Fibroblast of the aortic adventitia (primary cell): ENCODE measurements at places on chromosomes 7 and 10.

DNA sequence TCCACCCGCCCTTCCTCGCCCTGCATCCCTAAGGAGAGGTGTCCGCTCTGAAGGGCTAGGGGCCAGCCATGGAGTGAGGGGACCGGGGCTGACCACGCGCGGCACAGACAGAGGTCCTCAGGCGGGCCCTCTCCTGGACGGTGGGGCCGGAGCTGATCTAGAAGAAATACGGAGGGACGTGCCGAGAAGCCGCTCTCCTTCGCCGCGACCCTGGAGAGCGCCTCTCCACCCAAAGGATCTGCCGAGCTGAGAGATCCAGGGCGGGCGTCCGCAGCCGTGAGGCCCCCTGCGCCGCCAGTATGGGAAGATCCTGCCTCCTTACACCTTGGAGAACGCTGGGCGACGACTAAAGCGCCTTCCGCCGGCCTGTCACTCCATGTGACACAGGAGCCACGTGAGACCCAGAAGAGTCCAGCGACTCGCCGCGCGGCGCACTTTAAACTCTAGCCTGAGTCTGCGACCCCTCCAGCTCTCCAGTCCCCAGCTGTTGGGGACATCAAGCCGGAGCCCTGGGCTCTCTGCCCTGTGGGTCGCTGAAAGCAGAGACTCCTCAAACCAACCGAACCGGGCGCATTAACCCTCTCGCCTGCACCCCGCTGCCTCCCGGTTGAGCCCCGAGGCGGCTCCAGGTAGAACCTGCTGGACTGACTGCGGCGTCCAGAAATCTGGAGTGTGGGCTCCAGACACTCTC is 1.5 kb upstream of the SFMBT2 start:
- DNase-seq, result no peak

- DNase-seq, result no peak
Observed at GRCh38 chr10:6119423-6119822, 30.6 kb downstream of the RBM17 start.

DNA sequence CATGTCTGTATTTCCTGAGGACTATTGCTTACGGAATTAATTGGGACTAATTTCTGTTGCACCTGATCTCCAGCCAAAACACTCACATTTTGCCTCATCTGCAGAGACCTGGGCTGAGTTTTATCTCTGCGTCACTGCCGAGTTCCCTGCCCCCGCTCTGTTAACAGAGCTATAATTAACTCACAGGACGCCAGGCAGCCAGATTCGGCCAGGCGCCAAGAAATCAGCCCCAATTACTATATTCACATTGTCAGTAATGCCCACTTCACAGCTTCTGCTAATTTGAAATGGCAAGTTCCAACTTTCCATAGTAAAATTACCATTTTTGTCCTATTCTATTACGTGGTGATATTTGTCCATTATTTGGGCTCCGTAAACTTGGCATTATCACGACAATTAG is 130.5 kb downstream of the CUX1 start:
- DNase-seq, result peak; percentile 26

DNA sequence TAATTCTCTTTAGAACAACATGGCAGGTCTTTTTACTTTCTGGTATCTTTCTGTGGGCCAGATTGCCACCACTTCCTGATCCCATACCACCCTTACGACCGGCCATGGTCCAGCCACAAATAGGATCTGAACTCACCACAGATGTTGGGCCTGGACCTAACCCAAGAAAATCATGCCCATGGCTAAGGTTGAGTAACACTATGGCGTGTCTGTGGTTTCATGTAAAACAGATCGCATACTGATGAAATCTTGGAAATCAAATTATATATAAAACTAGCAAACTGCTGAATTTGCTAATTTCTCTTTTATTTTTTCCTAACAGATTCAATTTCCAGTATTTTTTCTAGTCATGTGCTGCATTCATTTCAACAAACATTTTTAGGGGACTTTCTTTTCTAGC is 77.2 kb downstream of the CH25H start:
- DNase-seq, result peak; percentile 91

DNA sequence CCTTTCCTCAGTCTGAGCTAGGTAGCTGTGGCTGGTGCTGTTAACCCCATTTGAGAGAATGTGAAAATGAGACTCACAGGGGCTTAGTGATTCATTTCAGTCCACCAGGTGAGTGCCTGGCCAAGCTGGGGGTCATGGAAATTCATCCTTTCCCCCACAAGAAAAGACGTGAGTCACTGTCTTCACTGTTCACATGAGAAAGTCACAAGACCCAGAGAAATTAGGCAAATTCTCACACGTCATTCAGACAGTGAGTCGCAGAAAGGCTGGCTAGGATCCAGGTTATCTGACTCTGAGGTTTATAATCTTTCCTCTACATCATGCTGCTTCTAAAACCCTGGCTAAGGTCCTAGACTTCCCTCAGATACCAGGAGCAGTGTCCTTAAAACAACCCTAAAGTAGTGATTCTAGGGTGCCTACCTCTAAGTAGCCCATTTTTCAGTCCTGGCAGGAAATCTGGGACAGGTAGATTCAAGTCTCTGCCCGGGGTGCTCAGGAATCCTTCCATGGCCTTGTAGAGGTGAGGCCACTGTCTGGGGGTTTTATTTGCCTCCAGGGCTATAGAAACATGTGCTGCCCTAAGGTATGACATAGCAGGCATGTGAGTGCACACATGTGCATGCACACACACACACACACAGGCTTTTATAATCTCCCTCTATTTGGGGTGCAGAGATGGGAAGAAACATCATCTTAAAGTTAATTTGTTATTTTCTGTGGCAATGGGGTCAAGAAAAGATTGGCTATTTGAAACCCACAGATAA is 427.9 kb upstream of the CELF2 start:
- DNase-seq, result peak; percentile 98

GRCh38 chr7:68542831-68543230 is 1055.4 kb upstream of the AUTS2 start:
- no peak for DNase-seq

DNA sequence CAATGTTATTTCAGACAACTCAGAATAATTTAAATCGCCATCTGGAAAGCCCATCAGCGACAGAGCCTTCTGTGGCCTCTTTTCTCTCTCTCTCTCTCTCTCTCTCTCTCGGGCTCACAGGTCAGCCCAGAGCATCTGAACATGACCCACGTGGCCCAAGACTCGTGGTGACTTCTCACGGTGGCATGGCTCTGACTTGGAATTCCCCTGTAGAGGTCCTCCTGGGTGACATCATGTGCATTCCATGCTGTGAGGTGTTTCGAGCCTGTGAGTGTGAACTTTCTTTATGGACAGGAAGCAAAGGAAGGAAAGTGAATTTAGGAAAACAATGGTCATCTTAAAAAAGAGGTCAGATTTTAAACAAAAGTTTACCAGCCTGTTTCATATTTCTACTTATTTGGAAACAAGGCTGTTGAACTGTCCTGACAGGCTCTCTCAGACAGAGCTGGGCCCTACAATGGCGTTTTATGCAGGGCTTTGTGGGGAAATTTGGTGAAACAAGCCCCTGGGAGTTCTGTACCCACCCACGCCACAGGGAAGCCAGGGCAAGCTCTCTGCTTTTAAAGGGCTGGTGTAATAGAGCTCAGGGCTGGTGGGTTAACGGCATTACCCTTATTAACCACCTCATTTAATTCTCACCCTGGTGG is 359.7 kb upstream of the ZNF32 start:
- DNase-seq, result no peak

- no peak for DNase-seq
Observed at GRCh38 chr7:43516581-43517342, 66.1 kb upstream of the STK17A start.

DNA sequence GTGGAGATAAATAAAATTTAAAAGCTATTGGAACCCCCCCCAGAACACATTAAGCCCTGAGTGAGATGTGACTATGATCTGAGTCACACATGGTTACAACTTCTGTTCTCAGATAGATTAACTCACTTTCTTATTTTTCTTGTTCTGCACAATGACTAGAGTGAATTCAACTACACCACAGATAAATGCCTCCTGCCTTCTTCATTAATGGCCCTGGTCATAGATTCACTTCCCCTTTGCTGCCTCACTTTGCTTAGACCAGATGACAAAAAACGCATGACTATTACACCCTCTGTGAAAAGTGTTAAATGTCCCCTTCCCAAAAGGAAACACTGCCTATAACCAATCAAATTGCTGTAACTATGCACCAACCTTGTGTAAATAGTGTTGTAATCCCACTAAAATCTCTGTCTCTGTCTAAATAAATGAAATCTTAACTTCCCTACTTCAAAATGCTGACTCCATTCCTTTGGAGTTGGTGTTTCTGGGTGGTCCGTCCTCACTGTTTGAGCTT is 49.4 kb downstream of the AKR1D1 start:
- DNase-seq, result no peak

DNA sequence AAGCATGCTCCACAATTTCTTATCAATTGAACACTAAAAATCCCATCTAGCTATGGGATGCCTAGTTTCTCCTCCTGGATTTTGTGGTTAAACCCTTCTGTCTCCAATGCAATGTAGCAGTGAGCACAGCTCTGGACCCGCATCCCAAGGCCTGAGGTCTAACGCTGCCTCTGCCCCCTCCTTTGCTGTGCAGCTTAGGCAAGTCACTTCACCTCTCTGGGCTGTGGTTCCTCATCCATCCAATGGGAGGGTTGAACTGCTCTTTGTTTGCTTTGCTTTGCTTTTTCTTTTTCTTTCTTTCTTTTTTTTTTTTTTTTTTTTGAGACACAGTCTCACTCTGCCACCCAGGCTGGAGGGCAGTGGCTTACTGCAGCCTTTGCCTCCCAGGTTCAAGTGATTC is 69.2 kb downstream of the PARP12 start:
- DNase-seq, result no peak

- DNase-seq, result no peak
Observed at GRCh38 chr10:124625831-124626238, 118.3 kb downstream of the FAM53B start.

DNA sequence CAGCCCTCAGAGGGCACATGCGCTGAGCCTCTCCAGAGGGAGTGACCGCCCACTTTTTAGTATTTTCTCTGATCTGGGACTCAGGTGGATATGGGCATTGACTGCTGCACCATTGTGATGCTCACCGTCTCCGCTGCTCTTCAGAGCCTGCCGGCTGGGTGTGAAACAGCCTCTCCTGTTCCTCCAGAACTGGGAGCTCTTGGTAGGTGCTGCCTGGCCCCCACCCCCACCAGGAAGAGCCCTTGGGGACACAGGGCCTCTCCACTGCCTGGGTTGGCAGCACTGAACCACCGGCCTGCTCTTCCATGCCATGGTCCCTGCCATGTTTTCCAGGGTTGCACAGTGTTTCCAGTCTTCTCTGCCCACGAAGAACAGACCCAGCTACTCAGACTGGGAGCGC is 36.3 kb downstream of the ARHGAP22 start:
- no peak for DNase-seq

- no peak for DNase-seq
Observed at GRCh38 chr10:130361351-130362105, 225.3 kb downstream of the GLRX3 start.

DNA sequence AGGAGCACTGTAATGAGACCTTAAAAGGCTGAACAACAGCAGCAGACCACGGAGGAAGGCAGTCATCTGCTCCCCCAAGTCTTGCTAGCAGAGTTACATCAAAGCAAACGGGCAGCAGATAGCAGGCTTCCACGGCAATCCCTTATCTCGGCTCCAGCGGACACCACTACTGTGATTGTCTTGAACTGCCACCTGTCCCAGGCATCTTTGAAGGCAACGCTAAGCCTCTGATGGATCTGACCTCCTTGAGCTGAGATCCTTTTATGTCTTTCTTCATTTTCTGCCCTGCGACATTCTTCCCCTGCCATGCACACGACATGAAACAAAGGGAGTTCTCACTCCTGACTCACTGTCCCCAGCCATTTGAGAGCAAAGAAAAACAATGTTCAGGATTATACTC is 111.7 kb downstream of the GLI3 start:
- no peak for DNase-seq

DNA sequence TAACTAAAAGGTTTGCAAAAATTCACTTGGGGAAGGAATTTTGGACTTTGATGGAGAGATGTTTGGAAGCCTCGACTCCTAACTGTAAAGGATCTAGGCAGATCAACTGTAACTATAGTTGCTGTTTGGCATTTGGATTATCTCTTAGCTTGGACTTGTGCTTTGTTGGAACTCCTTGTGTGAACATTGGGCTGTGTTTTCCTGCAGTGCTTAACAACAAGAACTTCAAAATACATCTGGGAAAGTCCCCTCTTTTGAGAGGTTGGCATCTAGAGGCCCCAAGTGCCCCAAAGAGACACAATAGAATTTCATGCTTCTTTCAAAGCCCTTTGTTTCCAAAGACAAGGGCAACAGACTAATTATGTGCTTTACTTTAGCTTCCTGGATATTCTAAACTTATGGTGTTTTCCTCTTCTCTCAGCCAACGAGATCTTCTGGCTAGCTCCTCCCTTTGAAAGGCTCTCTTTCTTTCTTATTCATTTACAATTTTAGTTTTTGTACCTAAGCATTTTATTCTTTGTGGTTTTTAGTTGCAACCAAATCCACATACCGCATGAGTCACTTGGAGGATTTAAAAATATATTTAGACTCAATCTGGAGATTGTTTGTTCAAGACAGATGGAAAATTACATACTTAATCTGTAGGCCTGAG is 11.6 kb downstream of the ABCA13 start:
- peak; percentile 46 for DNase-seq

DNA sequence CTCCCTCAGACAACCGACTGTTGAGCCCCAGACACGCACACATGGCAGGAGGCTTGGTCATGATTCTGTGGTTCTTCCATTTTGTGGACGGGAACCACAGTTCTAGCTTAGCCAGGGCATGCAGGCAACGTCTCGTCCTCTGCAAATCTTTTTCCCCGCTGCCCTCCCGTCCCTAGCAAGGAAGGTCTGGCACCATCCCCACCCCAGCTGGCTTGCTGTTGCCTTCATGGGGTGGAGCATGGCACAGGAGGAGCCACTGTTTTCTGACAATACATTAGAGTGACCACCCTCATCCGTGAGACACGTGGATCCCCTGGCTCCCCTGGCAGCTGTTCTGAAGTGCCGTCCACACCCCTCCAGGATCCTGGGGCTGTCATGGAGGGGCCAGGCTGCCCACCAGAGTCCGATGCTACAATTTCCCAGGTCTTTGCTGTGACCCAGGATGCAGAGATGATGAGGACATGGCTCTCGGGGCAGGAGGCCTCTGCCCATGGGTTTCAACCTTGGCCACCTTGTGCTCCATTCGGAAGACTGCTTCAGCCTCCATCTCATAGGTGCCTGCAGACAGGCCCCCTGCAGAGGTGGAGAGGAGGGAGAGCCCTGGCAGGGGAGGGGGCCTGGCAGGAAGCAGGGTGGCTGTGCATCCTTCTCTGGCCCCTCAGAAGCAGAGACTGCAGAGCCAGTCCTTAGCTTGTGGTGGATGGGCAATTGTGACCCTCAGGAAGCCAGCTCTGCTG is 233.6 kb downstream of the GLRX3 start:
- DNase-seq, result no peak

GRCh38 chr10:70662362-70663220 is 9.7 kb upstream of the ADAMTS14 start:
- DNase-seq, result no peak
